ENCODE measurements at places on chromosomes 16 and 17.

- no peak for DNase-seq
Observed at GRCh38 chr17:31251105-31251969, 45.7 kb downstream of the OMG start.

GRCh38 chr17:19397556-19398041, 10.6 kb upstream of the MFAP4 start:
- no peak for DNase-seq

GRCh38 chr16:89574681-89575246, 794 bp upstream of the CPNE7 start:
- DNase-seq, result no peak

- DNase-seq, result no peak
Observed at GRCh38 chr17:16215002-16215272, 397 bp downstream of the NCOR1 start.
